Left hindlimb (tissue), 1 donor: ENCODE measurements at places on chromosomes 7 and 10.

GRCh38 chr7:29239638-29240037, 45.1 kb downstream of the CHN2 start:
- no peak for DNase-seq

DNA sequence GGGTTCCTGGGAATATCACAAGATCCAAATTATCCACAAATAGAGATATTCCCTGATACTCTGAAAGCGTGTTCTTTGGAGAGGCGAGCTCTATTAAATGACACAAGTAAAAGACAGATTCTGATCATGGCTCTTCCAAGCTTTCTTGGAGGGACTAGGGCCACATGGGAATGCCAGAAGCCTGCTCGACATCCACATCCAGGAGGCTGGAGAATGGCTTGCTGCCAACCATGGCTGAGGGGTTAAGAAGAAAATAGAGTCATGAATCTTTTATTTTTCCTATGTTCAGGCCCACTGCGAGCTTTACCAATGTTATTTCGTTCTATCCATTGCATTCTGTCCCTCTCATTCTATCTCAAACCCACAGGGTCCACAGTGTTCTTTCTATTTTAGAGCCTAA, 1018.0 kb upstream of the CELF2 start:
- no peak for DNase-seq

DNA sequence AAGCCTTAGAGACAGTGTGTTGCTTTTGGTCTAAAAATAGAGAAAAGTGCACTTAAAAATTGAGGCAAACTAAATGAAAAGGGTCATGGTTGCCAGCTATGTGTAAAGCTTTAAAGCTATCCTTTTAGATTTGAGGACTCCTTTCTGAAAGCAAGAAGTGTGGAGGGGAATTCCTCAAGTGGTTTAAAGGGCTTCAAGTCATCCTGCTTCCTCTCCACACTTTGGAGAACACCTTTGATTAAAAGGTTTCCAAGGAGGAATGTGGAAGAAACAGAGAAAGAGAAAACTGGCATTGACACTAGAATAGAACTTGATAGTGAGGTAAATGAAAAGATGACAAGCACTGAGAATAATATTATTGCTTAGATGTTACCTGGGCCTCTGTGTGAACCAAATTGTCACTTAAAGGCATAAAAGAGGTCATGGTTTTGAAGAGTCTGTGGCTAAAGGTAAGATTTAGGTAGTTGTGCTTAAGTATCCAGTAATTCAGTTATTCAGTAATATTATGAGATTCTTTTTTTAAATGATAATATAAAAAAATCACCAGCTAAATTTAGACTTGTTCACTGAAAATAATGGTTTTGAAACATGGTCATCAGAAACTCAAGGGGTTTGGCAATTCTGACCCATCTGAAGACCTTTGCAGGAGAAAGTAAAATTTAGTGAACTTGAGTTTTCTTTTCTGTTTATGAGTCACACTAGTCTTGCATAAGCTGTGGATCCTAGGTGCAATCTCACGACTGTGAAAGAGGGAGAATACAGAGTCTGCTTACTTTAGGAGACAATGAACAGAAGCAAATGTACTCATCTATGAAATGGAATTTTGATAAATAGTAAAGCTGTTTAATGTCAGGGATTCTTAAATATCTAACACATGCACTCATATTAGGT, 466.0 kb downstream of the KIF20B start:
- DNase-seq, result no peak

GRCh38 chr7:144388950-144389349, 14.5 kb downstream of the NOBOX start:
- DNase-seq, result no peak

DNA sequence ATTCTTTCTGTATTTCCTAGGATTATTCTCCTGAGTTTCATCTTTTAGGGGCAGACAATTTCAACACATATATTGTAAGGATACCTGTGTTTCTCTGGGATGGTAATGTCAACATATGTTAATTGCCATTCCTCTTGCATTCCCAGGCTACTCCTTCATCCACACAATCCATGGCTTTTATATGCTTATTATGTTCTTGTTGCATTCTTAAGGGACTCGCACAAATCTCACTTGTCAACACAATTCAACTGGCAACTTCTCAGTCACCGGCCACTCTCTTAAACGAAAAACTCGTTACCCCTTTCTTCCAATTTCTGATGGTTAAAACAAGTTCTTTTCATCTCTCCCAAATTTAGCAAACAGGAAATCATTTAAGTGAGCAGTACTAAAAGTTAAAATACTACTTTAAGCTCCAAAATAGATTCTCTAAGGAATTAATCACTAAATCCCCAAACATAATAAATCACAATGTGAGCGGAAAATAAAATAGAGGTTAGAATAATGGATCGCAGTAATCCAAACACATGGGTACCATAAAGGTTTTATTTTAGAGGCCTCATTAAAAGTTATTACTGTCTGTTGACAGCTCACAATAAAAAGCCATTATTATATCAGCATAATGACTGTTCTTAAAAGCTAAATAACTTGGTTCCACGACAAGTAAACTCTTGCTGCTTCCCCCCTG, 223.2 kb downstream of the ELMO1 start:
- no peak for DNase-seq

GRCh38 chr7:24609059-24609458, 35.8 kb downstream of the PALS2 start:
- no peak for DNase-seq

DNA sequence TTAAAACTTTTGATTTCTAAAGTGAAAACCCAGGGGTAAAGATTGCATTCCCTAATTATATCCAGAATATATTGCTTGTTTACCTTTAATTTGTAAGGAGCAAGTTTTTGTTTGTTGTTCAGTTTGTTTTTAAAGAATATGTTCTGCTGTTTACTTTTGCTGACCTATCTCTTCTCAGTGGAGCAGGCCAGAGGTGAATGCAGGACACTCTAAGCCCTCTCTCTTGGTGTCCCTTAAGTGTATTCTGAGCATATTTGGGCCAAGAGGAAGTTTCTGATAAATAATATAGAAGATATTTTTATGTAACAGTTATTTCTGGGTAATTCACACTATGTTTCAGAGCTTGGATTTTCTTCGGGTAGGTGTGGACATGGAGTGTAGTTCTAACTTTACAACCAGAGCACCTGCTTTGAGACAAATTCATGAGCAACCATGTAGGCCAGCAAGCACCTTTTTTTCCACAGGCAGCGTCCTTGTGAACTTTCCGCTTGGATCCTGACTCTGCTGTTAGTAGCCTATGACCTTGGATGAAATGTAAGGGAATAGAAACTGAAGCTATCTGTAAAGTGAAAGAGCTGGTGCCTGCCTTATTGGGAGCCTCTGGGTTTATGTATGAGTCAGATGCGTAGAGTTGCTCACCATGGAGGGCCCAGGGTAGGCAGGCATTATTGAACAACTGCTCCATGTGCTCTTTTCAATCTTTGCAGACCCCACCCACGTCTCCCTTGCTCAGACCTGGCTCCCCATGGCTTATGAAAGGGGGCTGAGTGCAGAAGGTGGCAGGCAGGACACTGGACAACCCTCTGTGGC, 16.1 kb downstream of the OGDH start:
- DNase-seq, result no peak

DNA sequence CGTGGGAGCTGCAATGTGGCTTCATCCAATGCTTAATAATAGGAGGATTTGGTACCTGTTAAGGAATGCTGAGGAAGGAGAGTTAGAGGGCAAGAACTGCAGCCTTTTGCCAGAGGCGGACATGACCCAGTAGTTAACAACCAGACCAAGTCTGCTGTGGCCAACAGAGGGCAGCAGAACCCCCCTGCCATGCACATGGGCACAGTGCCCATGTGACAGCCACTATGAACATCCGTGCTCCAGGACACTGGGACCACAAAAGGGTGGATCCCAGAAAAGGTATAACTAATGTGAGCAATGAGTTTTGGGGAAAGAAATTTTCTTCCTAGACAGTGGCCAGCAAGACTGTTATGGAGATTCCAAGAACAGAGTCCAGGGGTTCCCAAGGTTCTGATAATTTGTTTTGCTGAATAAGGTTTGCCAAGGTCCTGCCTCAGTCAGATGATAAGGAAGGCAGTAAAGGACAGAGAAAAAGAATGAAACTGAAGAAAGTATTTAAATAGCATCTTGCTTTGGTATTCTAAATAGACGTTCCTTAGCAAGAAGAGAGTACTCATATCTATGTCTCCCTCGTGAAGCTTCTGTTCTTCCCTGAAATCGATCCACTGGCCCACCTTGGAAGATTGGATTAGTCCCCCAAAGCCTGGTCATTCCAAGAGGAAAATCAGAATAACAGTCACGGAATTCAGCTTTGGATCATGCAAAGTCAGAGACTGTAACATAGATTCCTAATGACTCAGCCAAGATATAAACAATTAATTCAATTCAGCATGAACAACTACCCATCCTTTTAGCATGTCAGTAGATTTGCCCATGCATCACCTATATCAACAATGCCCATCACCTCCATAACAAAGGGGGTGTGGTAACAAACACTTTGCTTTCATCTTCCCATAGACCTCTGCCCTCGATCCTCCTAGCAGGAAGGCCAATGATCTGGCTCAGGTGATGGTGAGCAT, 56.0 kb downstream of the LGI1 start:
- DNase-seq, result peak; percentile 45

- no peak for DNase-seq
Measured at GRCh38 chr10:65423043-65423442, 1502.8 kb upstream of the LRRTM3 start.

- no peak for DNase-seq
Measured at GRCh38 chr10:52573347-52573746, 199.2 kb downstream of the MBL2 start.

GRCh38 chr7:88842201-88842600, 46.7 kb upstream of the TEX47 start:
- no peak for DNase-seq

DNA sequence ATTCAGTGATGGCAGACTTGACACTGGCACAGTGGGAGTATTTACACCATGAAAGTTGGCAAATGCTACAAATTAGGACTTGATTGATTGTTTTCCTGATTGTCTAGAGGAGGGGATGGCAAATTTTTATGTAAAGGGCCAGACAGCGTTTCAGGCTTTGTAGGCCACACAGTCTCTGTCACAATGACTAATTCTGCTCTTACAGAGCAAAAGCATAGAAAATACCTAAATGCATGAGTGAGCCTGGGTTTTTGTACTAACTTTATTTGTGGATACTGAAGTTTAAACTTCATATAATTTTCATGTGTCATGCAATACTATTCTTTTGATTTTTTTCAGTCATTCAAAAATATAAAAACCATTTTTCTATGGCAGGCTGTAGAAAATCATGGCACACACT, 9.0 kb upstream of the ARMS2 start:
- DNase-seq, result no peak

DNA sequence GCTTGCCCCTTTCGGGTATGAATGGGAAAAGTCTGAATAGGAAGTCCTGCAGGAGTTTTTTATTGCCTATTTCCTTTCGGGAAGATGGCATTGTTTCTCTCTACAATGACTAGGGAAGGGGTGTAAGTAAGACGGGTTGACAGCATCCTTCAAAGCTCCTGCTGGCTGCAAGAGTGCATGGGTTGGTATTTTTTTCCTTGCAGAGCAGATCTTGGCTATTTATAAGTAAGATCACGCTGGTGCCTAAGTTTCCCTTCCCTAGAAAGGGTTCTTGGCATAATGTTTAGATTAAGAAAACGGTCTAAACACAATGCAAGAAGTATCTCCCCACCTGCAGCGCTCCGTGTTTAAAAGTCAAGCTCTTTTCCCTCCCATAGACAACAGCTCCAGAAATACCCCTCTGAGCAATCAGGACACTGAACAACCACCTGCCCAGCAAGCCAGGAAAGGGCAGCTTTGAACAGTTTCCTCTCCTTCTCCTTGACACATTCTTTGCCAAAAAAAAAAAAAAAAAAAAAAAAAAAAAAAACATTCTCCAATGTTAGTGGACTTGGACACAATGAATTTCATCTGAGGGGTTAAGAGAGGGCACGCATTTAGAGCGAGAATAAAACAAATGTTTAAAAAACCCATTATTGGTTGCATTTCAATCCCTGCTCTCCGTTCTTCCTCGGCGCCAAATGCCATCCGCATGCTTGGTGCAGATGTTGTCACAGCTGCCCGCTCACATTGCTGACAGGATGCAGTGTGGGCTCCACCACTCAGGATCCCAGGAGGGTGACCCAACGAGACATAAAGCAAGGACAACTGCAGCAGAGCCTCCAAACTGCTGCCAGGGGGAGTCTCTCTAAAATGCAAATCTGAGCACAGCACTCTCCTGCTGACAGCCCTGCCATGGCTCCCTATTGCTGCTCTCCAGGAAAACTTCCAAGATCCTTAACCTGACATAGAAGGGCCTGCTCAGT, 427.4 kb upstream of the MGMT start:
- no peak for DNase-seq

DNA sequence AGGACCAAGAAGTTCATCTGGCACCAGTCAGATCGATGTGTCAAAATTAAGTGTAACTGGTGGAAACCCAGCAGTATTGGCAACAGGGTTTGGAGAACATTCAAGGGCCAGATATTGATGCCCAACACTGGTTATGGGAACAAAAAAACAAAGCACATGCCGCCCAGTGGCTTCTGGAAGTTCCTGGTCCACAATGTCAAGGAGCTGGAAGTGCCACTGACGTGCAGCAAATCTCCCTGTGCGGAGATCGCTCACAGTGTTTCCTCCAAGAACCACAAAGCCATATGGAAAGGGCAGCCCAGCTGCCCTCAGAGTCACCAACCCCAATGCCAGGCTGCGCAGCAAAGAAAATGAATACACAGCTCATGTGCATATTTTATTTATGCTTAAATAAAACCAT, 10.1 kb upstream of the C7orf33 start:
- DNase-seq, result no peak

DNA sequence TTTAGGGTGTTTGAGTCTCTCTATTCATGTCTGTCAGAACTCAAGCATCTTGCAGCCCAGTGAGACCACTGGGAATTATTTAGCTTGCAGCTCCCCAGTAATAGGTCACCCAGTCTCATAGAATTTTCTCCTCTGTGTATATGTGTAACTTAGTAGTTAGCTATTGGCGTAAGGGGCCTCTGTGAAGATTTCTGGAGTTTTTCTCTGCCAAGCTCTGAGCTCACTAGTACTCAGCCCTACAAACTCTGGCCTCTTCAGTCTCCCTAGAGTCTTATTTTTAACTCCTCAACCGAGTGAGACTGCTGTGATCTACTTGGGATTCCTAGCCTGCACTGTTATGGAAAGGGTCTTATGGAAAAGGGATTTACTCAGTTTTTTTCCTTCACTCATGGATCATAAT, 90.2 kb downstream of the PPP1R9A start:
- no peak for DNase-seq

- DNase-seq, result no peak
Measured at GRCh38 chr7:28061824-28062196, 118.8 kb downstream of the JAZF1 start.

- DNase-seq, result no peak
Measured at GRCh38 chr7:7369134-7369533, 166.5 kb downstream of the COL28A1 start.

DNA sequence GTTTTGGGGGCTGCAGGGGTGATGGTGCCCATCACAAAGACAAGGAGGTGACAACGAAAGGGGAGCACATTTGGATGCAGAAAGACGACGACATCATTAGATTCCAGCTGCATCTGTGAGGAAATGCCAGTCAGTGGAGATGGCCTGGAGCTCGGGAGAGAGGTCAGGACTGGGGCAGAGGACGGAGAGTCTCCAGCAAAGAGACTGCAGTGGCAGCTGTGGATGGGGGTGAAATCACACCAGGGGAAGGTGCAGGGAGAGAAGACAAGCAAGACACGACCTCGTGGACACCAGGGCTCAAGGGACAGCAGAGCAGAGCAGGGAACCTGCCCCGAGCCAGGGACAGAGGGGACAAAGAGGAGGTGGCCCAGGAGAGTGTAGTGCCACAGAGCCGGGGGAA, 203.4 kb downstream of the PRPF18 start:
- no peak for DNase-seq
